HS-5 (cell line): ENCODE measurements at places on chromosomes 7 and 10.

GRCh38 chr10:73576178-73576889 lies 14.8 kb downstream of the USP54 start:
- no peak for DNase-seq

DNA sequence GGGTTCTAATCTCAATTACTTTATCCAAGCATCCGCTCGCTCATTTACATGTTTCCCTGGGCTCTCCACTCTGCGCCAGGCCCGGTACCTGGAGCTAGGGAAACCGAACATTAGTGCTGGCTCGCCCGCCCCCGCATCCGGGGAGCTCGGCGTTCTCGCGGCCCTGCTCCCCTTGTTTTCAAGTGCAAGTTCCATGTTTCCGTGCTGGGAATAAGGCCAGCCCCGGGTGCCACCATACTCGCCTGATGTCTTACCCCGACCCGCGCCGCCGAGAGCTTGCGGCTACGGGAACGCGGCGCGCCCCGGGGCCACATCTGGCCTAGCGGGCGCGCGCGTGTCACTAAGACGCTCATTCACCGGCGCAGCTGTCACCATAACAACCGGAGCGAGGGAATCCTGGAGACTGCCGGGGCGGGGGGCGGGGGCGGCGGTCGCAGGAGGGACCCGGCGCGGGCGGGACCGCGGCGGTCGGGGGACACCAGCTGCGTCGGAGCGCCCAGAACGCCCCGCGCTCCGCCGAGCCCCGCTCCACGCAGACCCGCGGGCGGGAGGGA lies at the start of gene NEURL1:
Gene NEURL1 (plus strand): TSS at position 344 of the 554 bp plus-strand sequence. CDS start 683 bp downstream, outside the sequence.
- DNase-seq = no peak

- DNase-seq = no peak
These were observed 7.8 kb upstream of the DLX6 start for GRCh38 chr7:96997512-96998032.

GRCh38 chr7:144957998-144958397 lies 122.1 kb upstream of the TPK1 start:
- DNase-seq = no peak

DNA sequence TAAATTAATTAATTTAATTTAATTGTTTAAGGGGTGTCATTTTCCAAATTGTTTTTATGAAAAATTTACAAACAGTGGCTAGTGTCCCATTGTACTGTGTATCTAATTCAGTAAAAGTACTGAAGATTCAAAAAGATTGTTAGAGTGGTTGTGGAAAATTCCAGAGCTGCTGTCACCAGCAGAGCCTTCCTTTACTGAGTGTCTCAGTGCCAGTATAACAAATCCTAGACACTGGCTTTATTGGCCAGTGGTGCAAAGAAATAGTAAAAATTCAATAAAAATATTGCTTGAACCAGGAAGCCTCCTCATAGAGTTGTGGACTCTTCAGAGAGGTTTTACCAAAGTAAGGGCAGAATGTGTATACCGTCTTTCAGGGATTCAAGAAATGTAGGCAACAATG lies 23.1 kb upstream of the HERPUD2 start:
- DNase-seq = no peak

- DNase-seq = no peak
These were observed 15.9 kb downstream of the AQP1 start for GRCh38 chr7:30927559-30927958.

GRCh38 chr7:26180792-26181198 lies 19.8 kb downstream of the HNRNPA2B1 start:
- no peak for DNase-seq

DNA sequence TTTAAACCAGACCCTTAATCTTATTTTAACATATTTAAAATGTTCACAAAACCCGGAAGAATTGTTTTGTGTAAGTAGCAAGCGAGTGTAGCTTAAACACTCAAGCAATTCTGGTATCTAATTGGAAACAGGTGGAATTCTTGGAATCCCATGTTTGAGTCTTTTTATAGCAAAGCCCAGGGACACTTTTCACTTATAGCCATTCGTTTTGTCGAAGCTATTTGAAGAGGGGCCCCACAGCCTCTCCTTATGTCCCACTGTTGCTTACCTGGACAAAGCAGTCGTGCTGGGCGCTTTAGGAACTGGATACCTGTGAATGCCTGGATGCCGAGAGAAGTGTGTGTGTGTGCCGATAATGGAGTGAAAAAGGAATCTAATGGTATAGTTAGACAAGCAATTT lies 3.3 kb downstream of the CUX1 start:
- no peak for DNase-seq

DNA sequence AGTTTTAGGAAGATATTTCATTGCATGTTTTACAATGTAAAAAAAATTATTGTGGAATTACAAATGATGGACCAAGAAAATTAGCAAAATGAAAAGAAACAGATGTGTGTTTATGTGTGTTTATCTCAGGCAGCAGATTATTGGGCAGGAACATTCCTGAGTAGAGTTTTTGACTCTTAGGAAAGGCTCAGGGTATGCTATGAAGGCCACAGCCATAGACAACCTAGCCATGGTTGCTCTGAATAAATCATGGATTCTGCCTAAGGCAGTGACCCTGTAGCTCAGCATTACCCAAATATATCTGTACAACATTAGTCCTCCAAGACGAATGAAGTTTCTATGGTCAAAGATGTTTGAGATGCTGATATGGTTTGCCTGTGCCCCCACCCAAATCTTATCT lies 298.3 kb downstream of the PTEN start:
- no peak for DNase-seq

GRCh38 chr10:114289096-114289436 lies 50.0 kb downstream of the VWA2 start:
- DNase-seq = no peak

DNA sequence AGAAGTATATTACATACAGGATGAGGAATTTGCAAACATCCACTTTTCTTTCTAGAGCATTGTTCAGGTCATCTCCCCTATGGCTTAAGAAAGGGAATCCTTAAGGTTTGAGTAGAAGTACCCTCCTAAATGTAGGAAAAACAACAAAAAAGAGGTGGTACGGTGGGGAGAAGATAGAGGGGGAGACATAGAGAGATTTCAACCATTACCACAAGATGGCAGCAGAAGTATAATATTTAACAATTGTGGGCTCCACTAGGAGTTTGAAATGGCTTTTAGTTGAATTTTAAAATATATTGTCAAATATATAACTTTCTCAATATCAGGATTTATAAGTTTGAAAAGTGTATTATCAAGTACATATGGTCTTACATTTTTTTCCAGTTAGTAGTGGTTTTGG lies 72.7 kb upstream of the PRKG1 start:
- DNase-seq = no peak

DNA sequence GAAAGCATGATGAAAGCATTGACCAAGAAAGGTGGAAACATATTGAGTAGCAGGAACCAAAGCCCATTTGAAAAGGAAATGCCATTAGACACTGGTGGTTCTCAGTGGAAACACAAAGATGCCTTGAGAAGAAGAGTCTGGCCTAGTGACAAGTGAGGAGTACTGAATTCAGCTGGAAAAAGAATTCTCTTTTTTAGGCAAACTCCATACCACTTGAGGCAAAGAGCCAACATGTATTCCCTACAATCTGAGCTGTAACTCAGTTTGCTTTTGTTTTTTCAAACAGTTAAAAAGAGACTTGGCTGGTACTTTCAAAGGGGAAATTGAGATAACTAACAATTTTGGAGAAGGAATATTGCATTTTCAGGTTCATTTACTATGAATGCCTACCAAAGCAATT lies 624.0 kb downstream of the NRG3 start:
- no peak for DNase-seq

DNA sequence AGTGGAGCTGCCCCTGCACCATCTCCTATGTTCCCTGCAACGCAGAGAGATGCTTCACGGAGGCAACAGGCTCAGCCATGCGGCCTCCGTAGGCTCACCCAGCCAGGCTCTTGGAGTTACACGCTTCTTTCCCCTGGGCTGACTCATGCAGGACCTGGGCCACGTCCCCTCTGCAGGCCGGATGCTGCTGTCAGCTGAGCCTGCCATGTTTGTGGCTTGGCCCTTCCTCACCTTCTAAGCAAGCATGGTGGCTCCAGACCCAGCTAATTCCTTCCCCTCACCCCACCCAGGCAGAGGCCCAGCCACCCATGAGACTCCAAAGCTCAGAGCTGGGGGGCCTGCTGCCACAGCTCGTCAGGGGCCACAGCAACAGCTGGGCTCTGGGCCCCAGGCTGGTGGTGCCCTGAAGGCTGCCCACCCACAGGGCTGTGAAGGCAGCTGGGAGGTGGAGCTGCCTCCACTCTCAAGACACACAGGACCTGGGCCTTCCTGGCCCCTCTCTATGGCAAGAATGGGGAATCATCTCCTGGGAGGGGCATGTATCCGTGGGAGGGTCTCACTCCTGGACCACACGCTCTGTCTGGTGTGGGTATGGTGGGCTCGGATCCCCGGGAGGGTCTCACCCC lies 219.6 kb downstream of the ELFN1 start:
- DNase-seq = no peak

DNA sequence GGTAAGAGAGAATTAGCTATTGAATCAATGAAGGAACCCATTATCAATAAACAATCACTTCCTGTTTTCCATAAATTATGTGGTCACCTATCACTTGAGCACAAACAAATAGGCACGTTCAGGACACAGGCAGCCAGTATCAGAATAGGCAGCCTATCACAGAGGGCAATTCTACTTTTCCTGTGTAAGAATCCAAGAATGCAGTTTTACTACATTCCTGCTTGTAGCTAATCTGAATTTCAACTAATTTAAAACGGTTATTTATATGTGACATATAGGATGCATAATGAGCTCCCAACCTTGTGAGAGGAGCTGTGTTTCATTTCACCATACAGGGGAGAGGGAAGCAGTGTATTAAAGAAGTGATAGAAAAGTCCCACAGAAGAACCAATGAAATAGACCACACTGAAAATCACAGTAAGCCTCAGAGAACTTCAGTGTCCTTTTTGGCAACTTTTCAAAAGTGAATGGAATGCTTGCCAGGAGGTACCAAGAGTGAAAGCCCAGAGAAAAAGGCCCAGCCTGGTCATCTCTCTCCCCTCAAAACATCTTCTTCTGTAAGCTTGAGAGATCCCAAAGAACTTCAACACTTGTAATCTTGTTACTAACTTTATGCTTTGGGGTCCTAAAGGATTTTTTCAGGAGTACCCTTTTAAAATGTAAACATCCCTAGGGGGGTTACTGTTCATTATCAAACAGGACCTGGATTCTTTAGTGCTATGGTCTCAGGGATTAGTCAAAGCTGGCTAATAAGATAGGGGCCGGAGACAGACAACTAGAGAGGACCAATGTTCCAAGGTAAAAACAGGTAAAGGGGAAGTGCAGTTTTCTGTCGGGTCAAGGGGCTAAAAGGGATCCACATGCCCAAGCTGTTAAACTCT lies 1.3 kb downstream of the IMMP2L start:
- no peak for DNase-seq

DNA sequence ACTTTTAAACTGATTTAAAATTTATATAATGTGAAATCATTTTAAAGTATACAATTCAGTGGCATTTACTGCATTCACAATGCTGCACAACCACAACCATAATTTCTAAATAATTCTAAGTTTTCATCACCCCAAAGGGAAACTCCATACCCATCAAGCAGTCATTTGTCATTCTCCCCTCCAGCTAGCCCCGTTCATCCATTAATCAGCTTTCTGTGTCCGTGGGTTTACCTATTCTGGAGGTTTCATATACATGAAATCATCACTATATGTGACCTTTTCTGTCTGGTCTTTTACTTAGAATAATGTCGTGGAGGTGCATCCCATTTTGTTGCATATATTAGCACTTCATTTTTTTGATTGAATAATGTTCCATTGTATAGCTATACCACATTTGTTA lies 214.1 kb downstream of the ADK start:
- no peak for DNase-seq

GRCh38 chr10:26215935-26216584 lies 514 bp upstream of the GAD2 start:
- no peak for DNase-seq

DNA sequence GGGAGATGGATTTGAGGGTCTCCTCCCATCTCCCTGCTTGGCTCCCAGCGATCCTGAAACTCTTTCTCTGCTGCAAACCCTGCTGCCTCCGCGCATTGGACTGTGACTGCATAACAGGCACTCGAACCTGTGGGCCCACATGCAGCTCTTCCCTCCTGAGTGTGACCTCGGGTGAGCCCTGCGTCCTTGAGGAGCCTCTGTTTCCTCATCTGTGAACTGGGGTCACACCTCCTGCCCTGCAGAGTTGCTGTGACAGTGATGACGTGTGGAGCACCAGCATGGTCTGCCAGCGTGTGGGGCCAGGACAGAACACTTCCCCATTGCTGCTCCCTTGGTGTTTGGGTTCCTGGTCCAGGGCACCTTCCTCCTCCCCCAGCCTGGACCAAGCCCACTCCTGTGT lies 46.9 kb upstream of the PSMG3 start:
- DNase-seq = no peak
